ENCODE measurements at places on chromosomes 1 and 21.

- no peak for DNase-seq
Observed at GRCh38 chr1:6634371-6635052, 9.8 kb downstream of the THAP3 start.

DNA sequence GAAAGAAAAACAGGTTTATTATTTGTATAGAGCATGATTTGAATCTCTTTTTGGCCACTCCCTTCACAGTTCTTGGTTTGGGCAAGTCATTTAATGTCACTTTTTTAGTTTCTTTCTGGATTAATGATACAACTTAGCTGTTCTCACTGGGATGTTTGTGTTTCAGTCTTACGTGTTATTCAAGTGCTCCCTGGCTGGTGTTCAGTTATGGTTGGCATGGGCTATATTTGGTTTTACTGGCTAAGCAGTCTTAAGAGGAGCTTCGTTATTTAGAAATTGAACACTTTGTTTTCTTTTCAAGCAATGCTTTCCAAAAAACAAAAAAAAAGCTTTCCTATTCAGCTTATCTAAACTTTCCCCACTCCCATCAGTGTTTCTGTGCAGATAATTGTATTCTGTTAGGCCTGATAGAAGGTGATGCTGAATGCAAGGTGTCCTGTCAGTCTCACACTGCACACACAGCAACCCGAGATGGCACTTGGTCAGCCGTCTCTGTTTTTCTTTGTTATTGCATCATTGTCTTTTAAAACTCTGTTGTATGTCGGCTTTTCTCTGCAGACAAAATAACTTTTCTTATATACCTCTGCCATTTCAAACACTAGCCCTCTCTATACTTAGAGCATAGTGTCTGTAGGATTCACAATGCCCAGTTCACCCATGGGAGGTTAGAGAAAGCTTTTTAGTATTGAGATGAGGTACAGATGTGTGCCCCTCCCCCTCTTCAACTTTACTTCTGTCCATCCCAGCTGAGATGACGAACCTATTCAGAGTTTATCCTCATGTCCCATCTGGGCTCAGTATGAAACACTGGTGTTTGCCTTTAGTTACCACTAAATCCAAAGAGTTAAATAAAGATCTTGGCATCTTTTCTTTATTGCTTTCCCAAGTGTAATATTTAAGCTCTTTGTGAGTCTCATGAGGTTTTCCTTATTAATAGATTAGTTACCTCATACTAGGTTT, 80.2 kb downstream of the VPS13D start:
- DNase-seq = no peak

DNA sequence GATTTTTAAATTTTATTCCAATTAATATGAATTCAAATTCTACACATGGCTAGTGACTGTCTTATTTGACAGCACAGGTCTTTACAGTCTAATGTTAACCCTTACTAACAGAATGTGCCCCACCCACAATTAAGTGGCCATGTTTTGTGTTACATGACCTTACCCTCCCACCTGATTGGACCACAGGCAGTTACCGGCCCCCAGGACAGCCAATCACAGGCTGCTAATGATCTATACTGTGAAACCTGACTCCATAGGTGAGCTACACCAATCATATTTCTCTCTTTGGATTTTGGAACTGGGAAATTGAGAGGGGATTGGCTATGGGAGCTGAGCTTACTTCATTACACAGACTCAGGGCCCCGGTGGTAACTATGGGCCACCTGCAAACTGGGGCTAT, 27.5 kb downstream of the ZP4 start:
- DNase-seq = no peak

GRCh38 chr1:153537376-153537730, 1.6 kb upstream of the S100A6 start:
- DNase-seq = no peak

DNA sequence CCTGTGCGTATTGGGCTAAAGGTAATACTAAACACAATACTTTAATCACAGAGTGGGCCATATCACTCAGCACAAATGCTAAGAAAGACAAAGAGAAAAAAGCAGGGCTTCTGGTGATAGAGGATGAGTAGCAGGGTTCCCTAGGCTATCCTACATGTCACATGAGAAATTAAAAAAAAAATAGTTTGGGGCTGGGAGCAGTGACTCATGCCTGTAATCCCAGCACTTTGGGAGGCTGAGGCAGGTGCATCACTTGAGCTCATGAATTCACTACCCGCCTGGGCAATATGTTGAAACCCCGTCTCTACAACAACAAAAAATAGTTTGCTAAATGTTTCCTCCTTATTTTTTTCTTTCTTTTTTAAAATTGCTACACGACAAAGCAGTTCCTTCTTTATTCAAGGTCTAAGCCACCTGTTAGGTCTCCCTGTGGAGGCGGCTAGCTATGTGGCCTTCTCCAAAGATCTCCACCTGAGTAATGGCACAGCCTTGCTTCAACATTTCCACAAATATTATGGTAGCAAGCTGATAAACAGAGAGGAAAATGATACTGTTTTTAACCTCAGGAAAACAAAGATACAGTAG, 1.5 kb downstream of the ENSA start:
- DNase-seq = no peak

DNA sequence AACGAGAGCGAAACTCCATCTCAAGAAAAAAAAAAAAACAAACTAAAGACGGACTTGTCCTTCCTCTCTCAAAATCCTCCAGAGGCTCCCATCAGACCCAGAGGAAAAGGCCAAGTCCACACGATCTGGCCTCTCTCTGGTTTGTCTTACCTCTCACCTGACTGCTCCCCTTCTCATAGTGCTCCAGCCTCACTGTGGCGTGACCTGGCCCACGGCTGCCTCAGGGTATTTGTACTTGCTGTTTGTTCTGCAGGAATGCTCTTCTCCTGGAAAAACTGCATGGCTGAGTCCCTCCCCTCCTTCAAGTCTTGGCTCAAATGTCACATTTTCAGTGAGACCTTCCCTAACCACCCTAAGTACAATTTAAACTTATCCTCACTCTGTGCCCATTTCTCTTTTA, 8.0 kb upstream of the BRWD1 start:
- no peak for DNase-seq

- DNase-seq = no peak
Observed at GRCh38 chr21:35581640-35582039, 478.7 kb downstream of the SETD4 start.

- no peak for DNase-seq
Observed at GRCh38 chr21:36542312-36543101, 62.6 kb upstream of the CLDN14 start.

- DNase-seq = no peak
Observed at GRCh38 chr1:153610811-153611301, 2.1 kb downstream of the S100A16 start.

DNA sequence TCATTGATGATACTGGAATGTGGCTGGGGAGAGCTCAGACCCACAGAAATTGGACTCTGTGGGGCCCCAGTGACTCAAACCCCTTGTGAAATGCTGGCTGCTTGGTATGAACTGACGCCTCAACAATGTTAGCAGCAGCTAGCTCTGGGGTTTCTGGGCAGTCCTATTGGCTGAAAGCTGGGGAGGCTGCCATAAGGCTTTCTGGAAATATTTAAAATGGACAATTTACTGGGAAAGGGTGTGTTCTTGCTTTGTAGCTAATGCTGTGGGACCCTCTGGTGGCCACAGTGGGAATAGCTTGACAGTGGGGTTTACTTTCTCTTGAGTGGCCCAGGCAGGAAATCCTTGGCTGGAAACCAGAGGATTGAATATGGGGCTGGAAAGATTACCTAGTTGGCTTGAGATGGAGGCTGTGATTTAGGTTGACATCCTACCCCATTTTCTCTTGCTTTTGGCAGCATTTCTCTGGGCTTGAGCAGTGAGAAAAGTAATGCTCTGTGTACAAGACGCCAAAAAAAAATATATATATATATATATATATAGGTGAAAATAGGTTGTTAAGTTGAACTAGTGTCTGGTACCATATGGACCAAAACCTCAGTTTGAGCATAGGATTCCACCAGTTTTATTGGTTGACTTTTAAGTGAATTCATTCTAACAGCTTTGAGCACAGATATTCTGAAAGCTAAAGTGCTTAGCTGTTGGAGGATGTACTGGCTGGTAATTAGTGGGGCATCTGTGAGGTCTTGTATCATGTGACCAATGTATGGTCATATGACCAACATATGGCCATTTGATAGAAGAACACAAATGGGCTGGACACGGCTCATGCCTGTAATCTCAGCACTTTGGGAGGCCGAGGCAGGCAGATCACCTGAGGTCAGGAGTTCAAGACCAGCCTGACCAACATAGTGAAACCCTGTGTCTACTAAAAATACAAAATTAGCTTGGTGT, 8.2 kb upstream of the S100A10 start:
- peak; percentile 81 for DNase-seq

GRCh38 chr1:107525961-107526360, 385.1 kb downstream of the NTNG1 start:
- no peak for DNase-seq

DNA sequence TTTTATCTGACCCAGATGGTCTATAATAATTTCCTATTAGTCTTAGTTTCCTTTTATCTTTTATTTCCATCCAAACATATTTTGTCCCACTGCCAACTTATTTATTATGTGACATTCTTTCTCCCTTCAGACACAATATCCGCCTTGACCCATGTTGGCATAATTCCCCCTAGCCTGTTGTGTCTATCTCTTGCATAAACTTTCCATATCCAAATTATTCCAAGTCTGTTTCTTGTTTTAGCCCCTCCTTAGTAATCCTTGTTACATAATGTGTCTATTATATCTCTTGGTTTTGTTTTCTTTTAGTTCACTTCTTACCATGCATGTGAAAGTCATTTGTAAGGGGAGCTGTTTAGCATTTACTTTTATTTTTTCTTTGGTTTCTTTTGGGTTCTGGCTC, 81.6 kb upstream of the CACHD1 start:
- DNase-seq = no peak

- DNase-seq = no peak
Observed at GRCh38 chr1:8495928-8496401, 178.1 kb downstream of the SLC45A1 start.

DNA sequence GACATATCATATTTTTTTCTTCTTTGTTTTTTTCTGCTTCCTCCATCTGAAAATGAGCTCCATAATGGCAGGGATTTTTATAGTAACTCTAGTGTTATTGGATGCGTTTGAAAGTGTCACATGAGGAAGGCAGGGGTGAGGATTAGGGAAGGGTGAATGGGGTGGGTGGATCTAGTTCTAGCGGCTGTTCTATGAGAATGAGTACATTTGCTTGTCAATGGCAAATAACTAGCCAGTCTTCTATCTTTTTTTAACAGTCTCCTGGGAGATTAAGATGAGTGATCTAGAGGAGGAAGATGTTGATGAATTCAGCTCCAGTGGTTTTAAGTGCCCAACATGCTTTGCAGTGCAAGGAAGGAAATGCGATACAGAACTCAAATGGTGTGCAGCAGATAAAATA, 5.8 kb downstream of the OR14I1 start:
- DNase-seq = no peak

- DNase-seq = no peak
Observed at GRCh38 chr1:10947691-10948462, 64.6 kb upstream of the TARDBP start.

DNA sequence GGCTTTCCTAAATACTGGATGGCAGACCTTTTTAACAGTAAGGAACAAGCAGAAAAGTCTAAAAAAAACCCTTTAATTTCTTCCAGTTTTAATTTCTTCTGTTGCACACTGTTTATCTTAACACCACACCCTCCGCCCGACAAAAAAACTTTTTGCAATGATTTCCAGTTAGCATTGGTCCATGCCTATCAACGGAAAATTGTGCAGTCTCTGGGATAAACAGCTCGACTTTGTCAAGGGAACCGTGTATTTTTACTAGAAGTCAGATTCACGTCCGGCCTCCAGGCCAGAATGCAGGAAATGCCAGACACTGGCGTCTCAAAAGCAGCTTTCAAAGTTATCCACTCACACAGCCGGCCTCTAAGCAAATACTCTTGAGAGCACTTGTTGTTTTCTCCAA, 378 bp upstream of the NUP210L start:
- no peak for DNase-seq

- no peak for DNase-seq
Observed at GRCh38 chr21:34865400-34866241, 183.5 kb downstream of the RUNX1 start.

DNA sequence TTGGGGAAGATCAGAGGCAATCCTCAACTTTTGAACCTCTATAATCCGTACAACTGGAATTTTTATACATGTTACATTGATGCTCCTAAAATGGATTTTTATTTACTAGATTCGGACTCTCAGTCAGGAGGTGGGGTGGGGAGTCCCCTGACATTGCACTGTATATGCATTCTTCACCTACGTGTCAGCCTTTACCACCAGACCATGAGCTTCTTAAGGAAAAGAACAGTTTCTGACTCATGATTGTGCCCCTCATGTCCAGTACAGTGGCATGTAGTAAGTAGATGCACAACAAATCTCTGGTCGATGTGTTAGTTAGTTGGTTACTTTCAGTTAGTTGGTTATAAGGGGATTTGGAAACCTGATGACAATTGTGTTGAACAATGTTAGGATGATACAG, 15.4 kb downstream of the LPAR3 start:
- DNase-seq = no peak

DNA sequence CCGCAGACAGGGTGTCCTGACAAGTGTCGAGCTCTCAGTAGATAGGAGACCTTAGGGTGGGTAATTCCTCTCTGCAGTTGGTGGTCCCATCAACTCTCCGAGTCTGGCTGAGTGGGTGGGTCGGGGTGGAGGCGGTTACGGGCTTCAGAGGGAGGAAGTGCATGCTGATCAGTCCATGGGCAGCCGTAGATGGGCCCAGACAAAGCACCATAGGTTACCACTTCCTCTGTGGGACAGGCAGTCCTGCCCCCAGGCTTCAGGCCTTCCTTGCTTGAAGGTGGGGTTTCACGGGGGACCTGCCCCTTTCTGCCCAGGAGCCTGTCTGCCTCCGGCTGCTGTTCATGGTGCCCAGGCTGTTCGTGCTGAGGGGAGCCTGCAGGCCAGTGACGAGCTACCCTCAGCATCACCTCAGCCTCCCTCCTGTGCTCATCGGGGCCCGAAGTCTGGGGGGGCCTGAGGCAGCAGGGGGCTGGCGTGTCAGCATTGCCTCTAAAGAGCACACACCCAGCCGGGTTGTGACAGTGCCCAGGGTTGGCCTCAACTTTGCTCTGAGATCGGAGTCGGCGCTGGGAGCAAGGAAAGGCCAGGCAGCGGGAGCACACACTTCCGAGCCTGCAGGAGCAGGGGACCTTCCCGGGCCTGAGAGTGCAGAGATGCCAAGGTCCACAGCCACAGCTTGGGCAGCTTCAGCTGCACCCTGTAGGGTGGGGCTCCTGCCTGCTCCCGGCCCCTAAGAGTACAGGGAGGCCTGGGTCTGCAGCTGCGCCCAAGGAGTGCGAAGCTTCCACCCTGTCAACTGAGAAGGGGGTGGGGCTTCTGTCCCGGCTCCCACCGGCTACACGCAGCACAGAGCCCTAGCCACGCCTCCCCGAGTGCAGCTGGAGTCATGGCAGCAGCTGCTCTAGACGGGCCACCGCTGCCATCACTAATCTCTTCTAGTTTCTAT, 225.4 kb upstream of the NRIP1 start:
- no peak for DNase-seq

DNA sequence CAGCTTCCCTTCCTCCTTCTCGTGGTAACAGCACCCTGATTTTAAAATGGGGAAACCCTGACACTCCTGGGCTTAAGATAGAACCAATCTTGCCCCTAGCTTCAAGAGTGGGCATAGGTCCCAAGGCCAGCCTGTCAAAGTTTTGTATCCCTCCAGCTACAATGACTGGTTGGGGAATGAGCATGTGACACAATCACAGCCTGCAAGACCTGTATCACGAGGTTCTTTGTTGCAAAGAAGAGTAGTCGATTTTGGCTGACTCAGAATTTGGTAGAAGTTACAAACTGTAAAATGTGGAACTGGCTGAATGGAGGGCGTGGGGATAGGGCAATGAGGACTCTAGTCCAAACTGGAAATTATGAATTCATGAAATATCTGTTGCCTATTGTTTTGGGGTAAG, 18.7 kb downstream of the CTSK start:
- DNase-seq = no peak

GRCh38 chr1:110380672-110381283, 10.0 kb downstream of the SLC16A4 start:
- DNase-seq = no peak
